ENCODE measurements at places on chromosomes 6 and 20.

DNA sequence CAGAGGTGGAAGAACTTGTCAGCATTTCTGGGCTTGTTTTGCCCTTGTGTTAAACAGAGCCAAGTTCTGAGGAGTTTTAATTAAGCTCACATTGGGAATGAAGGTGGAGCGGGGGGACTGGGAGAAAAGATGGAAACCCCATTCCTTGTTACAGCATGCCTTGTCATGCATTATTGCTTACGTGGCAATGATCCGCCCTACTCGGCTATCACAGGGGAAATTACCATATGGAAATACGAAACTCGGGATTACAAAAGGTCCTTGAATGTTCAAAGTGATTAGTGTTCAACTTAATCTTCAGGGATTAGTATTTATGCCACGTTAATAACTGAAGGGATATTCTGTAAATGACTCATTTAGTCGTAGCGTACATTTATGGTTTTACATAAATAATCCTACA lies 86.4 kb downstream of the MAP3K7 start:
- no peak for ATAC-seq

DNA sequence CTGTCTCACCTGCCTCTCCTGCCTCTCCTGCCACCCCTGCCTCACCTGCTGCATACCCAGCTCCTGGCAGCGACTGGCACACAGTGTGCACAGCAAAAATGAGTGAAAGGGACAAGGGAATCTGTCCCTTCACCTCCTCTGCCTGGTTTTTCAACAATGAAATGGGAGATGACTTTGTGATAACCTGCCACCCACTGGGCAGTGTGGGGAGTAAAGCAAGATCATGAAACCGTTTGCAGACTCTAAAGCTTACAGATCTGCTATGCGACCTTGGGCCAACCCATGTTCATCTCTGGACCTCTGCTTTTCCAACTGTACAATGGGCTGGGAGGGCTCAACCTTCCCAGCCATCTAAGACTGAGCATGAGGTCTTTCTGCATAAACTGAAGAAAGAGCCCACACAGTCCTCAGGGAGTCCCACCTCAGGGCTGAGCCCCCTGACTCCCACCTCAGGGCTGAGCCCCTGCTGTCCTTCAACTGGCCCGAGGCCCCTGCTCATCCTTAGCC lies 81.1 kb downstream of the RIPOR3 start:
- no peak for ATAC-seq

GRCh38 chr6:157967486-157967885 lies 14.2 kb upstream of the SYNJ2 start:
- ATAC-seq: no peak

DNA sequence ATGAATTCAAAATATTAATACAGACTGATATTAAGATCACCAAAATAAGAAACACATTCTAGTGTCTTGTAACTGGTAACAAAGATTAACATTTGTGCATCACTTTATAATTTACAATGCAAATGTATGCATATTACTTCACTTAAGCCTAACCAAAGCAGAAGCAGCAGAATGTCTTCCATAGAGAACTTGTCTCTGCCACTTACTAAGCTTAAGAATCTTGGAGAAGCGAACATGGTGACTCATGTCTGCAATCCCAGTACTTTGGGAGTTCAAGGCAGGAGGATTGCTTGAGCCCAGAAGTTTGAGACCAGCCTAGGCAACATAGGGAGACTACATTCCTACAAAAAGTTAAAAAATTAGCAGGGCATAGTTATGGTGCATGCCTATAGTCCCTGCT lies 18.8 kb downstream of the AK9 start:
- no peak for ATAC-seq

GRCh38 chr20:17651760-17652388 lies 30.2 kb downstream of the RRBP1 start:
- no peak for ATAC-seq

- no peak for ATAC-seq
Measured at GRCh38 chr6:10847684-10848083, 9.3 kb upstream of the MAK start.

GRCh38 chr6:147278891-147279290 lies 74.7 kb downstream of the STXBP5 start:
- ATAC-seq: no peak

GRCh38 chr6:33865478-33866077 lies 61.8 kb upstream of the MLN start:
- ATAC-seq: no peak

DNA sequence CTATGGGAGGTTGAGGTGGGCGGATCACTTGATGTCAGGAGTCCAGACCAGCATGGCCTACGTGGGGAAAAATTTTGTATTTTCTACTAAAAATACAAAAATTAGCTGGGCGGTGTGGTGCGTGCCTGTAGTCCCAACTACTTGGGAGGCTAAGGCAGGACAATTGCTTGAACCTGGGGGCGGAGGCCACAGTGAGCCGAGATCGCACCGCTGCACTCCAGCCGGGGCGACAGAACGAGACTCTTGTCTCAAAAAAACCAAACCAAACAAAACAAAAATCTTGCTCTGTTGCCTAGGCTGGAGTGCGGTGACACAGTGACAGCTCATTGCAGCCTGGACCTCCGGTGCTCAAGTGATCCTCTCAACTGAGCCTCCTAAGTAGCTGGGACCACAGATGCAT lies 16.2 kb downstream of the OR2W1 start:
- no peak for ATAC-seq

DNA sequence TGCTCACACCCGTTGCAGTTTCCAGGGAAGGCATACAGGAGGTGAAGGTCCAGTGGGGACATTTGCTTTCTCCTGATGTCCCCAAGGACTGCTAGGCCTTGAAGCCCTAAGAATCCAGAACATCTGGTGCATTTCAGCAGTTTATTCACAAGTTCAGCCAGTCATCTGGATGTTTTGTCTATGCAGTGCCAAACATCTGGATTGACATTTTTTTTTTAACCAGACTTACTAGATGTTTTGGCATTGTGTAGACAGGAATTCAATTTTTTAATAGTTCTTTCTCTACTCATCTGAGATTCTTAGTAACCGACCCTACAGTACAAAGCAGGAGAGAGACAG lies 256.2 kb downstream of the CLIC5 start:
- ATAC-seq: no peak

DNA sequence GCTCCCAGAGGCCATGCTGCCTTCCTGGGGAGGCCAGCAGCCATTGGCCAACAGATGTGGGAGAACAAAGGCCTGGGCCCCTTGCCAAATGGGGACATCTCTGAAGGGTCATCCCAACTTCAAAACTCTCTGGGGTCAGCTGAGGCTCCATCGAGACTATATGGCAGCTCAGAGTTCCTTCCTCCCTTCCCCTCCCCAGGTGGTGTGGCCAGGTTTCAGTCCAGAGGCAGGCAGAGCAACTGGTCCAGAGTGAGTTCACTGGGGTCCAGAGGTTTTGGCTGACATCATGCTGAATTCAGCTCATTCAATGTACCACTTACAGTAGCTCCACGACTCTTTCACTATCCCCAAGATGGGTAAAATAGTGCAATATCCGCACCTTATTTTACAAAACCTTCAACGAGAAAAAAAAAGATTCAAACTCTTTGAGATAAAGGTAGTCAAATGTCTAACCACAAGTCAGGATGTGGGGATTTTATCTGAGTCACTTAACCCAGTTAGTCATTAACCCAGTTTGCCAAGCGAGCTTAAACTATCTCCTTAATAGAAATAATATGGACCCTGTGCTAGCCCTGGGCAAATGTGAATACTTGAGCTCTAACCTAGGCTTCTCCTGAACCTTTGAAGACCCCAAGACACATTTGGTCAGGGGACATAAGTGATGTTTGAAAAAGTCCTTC lies 108.4 kb upstream of the PLEKHG1 start:
- peak; percentile 95 for ATAC-seq

- ATAC-seq: peak; percentile 87
Measured at GRCh38 chr6:39934131-39934757, at the start of gene MOCS1. TSS of gene MOCS1 (minus strand) at chr6:39934462. CDS start at chr6:39934417, 45 bp downstream.

GRCh38 chr6:129124347-129124746 lies 241.4 kb downstream of the LAMA2 start:
- peak; percentile 21 for ATAC-seq

- no peak for ATAC-seq
Measured at GRCh38 chr20:61956396-61957342, 109.0 kb downstream of the TAF4 start.

DNA sequence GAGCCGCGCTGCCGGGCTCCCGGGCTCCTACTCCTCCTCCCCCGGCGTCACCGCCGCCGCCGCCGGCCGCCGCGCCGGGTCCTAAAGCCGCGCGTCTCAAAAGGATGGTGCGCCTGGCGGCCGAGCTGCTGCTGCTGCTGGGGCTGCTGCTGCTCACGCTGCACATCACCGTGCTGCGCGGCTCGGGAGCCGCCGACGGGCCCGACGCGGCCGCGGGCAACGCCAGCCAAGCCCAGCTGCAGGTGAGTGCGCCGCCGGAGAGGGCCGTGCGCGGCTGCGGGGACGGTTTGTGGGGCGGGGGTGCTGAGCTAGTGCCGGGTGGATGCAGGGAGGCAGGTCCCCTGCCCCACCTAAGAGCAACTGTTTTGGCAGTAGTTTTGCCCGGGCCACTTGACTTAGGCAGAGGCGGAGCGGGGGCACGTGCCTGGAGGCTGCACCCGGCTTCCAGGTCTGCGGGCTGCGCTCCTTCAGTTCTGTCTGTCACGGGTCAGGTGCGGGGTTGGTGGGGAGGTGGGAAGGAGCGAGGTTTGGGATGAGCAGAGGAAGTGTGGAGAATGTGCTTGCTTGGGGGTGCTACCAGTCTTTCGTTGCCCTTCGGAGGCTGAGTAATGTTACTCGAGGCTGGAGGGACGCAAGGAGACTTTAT lies 722 bp downstream of the ISM1 start:
- ATAC-seq: peak; percentile 73

DNA sequence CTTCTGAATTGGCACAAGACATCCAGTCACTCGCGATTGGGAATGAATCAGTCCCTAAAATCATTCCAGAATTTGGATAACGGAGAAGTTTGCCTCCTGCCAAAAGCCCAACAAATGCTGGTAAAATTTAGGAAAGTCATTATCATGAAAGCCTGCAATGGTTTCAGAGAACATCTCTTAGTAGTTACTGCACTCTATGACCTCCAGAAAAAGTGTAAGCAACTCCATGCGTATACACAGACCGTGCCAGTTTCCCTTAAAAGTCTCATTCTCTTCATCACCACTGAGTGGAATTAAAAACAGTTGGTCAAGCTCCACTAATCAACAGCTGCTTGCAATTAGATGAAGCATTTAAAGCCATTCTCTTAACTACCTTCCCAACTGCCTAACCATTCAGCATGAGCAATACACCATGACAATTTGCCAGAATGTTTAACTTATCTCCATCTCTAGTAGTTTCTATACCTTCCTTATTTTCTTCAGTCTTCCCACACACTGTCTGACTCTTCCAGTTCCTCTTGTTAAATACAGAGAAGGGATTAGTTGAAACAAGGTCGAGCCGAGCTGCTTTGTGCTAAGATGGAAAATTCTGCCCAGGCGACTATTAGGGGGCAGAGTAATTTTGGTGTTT lies 183.6 kb upstream of the PRDM1 start:
- ATAC-seq: no peak

GRCh38 chr6:139148557-139149235 lies 13.8 kb downstream of the HECA start:
- ATAC-seq: no peak

DNA sequence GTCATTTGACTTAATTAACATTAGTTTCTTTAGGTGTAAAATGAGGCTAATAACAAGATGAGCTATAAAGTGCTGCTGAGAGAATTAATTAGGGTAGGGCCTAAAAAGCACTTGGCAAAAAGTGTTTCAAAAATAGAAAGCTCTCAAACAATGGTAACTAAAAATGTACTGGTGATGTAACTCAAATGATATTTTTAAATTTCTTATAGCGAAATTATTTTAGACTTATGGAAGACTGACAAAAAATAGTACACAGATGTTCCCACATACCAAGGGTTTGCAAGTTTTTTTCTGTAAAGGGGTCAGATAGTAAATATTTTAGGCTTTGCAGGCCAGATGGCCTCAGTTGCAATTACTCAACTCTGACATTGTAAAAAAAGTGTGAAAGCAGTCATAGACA lies 190.7 kb upstream of the UFL1 start:
- ATAC-seq: no peak

DNA sequence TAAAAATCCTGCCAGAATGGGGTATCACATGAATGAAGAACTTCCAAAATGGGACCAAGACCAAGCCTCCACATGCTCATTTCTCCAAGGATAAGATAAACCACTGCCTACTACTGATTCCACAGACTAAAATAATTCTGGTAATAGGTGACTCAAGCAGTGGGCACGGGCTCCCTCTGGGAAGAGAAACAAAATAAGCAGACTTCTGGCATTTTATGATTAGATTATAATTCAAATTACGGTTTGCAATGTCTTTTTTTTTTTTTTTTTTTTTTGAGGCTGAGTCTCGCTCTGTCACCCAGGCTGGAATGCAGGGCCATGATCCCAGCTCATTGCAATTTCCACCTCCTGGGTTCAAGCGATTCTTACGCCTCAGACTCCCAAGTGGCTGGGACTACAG lies 16.0 kb downstream of the UQCC1 start:
- no peak for ATAC-seq

- no peak for ATAC-seq
Measured at GRCh38 chr6:24191346-24191745, 65.3 kb downstream of the NRSN1 start.

DNA sequence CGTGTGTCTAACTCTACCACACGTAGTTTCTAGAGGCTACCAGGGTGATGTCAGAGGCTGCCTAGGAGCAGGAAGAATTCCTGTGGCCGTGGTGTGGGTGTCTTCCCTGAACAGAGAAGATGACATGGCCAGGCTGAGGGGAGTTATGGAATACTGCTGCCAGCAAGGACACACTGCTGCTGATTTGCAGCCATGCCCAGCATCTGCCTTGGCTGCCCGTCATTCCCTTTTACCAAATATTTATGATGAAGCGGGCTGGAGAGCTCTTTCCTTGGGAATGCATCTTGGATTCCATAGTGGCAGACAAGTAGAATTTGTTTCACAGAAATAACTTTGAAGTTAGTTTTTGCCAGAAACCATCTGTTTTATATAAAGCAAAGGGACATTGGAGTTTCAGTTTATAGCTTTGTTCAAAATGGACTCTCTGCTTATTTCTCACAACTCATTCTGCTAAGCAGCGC lies 80.8 kb upstream of the VSTM2L start:
- no peak for ATAC-seq

DNA sequence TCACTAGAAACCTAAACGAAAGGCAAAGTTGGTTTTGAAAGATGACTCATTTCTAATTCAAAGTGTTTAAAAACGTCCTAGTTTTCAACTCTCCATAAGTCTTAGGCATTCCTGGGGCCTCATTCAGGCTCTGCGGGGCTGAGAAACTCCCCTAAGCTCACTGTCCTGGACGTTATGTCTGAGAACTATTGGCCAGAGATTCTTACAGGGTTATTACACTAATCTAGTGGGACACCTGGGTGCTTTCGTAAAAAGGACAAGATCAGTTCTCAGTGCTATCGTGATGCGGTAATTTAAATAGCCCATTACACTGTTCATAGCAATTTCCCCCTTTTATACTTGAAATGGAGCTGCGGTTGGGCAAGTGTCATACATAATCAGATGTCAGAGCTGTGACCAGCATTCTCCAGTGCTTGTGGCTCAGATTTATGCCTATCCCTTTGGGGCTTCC lies 280.9 kb downstream of the QKI start:
- ATAC-seq: no peak
